Urinary bladder (tissue), 4 donors: ENCODE measurements at places on chromosomes 1 and 21. TPM values are rescaled to one million over a fixed set of nuclear protein-coding genes. Genes with fewer than 3 reads are reported as not detected.

Gene TRIM46
- 1.1 TPM for polyA plus RNA-seq

Gene LAX1
- 0.51 TPM for polyA plus RNA-seq

Gene KCNA2
- 0.32 TPM for polyA plus RNA-seq

Gene TCP10L
- polyA plus RNA-seq: 0.76 TPM

Gene FGR
- 15.8 TPM for polyA plus RNA-seq

Gene FRRS1
- polyA plus RNA-seq: 3.4 TPM
